ENCODE measurements at places on chromosomes 16 and 17.

GRCh38 chr17:48023400-48024148, 14.0 kb downstream of the COPZ2 start:
- peak; percentile 10 for DNase-seq

DNA sequence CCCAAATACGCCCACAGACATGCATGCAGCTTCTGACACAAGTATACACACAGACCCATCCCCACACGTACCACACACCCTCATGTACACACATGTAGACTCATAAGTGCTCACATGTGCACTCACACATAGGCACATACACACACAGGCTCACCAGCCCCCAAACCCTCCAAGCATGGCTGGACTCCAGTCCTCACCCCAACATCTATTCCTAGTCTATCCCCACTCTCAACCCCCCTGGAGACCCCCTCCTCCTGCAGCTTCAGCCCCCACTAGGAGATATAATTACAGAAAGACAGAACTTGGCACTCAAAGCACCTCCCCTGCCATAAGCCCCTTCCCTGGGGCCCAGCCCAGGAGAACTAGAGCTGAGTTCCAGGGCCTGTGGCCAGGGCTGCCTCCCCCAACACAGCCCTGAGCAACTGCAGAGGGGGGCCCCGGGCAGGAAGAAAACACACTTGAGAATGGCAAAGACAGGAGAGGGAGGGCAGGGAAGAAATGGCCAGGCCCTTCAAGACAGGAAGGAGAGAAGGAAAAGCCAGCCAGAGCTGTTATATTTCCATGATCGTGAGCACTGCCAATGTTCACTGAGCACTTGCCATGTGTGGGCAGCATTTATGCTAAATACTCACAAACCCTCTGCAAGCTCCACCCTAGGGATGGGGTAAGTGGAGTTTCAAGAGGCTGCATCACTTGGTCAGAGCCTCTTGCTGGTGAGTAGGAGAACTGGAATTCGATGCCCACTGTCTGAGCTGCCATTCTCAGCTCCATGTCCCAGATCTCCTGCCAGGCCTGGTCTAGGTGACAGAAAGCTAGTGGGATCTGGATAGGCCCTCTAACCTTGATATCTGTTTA, 224.5 kb downstream of the ZNF423 start:
- no peak for DNase-seq

DNA sequence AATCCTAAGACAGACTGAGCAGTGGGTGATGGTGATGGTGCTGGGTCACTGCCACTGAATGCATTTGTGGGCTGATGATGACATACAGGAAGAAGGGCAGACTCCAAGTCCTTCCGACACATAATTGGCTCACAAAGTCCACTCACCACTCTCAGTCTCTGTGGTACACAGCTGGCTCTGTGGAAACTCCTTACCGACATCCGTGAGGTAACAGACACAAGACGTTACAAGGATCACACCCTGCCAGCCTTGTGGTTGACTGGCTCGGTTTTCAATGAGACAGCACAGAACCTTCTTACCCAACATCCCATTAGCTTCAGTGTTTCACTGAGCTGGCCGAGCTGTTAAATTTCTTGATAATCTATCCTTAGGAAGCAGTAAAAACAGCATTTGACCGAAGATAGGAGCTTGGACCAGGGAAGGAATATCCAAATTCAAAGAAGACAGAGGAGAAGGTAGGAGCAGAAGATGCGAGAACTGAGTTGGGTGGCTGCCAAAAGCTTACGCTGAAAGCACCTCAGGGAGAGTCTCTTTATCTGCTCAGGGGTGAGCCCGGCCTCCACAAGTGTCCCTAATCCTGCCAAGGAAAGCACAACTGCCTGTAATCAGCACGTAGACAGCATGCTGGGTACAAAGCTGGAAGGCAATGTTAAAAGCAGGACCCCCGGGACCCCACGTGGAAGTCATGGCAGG, 5.5 kb upstream of the MXRA7 start:
- DNase-seq = no peak

DNA sequence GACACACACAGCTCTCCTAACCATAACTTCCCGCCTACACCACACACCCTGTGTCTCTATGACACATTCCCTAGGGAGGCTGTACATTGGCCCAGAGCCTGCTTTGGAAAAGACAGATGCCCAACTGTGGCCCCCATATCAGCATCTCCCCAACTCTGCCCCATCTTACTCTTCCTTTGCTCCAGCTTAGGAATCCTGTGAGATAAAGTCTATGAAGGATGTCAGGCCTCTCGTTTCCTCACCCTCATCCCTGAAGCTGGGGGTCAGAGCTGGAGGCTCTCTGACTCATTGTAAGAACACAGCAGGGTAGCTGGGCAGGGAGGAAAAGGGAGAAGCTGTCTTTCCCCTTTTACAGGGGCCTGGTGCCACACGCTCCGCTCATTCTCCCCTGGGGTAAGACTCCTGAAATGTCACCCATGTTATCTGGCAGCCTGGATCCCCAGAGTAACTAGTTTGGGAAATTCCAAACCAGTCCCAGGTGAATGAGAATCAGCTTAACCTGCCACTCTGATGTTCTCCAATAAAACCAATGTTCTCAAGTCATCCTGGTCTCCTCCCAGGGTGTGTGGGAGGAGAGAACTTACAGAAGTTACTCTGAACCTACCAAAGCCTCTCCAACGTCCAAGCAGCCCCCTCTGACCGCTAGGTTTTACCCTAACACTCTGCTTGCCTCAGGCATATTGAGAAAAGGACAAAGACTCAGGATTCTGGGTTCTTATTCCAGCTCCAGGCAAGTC, 2.8 kb downstream of the RAPGEFL1 start:
- DNase-seq = no peak

GRCh38 chr17:67993998-67994361, 2.3 kb downstream of the C17orf58 start:
- no peak for DNase-seq

GRCh38 chr16:70605283-70605657, 41.1 kb upstream of the IL34 start:
- no peak for DNase-seq

- no peak for DNase-seq
Measured at GRCh38 chr16:87411375-87412271, 19.5 kb downstream of the MAP1LC3B start.

DNA sequence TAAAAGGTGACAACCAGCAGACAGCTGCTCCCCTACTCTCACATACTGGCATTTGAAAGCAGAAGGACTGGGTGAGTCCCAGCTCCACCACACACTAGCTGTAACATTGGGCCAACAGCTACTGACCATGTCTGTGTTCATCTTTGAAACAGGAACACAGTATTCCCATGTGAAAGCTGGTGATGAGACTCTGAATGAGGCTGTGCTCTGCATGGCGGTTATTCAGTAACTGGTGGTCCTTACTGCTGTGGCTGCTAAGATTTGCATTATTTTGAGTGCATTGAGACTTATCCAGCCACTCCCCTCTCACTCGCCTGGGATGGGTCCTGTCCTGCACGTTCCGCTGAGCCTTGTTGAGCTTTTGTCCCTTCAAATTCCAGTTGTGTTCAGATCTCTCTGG, 342.9 kb downstream of the FOXL1 start:
- no peak for DNase-seq

GRCh38 chr17:62761884-62762283, 46.2 kb downstream of the MARCHF10 start:
- DNase-seq = no peak

GRCh38 chr16:72367851-72368250, 195.9 kb upstream of the PMFBP1 start:
- DNase-seq = no peak

DNA sequence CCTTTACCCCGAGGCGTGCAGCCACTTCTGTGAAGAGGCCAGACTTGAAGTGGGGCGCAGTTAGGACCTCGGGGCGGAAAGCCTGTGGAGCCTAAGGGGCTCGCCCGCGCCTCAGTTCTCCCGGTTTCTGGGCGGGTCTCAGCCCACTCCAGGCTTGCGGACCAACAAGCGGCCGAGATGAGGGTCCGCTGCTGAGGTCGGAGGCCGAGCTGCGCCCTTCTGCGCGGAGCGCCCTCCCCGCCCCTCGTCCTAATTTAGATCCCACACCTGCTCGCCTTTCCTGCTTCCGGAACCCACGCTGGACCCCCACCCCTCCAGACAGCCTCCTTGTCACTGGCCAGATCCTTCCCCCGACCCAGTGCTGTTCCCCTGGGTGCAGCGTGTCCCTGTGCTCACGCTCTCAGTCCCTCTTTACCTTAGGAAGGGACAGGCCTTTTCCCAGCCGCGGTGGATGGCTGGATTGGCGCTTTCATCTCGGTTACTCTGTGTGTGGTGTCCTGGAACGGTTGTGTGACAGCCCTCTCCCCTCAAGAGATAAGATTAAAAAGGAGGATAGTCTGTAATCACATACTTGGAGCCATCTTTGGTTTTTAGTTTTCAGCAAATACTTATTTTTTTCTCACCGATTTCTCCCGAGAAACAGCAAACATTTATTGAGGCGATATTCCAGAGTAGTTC, 933 bp upstream of the ATXN7L3 start:
- DNase-seq = no peak

- no peak for DNase-seq
Measured at GRCh38 chr16:89864527-89864820, 8.9 kb upstream of the TCF25 start.

- DNase-seq = no peak
Measured at GRCh38 chr16:57175896-57176295, 9.9 kb downstream of the PSME3IP1 start.

GRCh38 chr16:1997494-1998359, 8.0 kb downstream of the SYNGR3 start:
- DNase-seq = no peak

GRCh38 chr16:67766291-67766690, 40.1 kb downstream of the RANBP10 start:
- no peak for DNase-seq

DNA sequence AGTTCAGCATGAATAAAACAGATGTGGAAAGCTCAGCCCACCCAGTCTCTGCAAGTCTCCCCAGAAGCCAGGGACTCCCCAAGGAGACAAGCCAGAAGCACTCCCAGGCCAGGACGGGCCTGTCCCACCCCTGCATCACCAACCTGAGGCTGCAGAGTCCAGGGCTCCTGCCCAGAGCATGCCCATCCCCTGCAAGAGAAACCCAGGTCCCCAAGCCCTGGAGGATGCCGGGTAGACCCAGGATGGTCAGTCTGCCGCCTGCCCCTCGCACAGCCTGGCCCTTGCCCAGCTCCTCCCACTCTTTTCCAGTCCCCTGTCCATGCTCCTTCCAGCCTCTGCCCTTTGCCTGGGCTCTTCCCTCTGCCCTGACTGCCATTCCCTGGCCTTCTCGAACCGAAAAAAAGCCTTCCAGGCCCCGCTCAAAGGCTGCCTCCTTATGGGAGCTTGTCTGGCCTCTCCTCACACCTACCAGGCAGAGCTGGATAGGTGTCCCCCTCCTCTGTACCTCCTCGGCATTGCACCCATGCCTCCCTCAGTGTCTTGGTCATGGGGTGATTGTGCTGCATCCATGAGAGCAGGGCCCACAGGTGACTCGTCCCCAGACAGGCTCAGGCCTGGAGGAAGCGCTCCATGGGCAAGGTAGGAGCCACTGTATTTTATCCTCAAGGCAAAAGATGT, 44.8 kb downstream of the BEAN1 start:
- DNase-seq = no peak

Measured in stimulated activated CD4-positive, alpha-beta T cell treated with anti-CD3 and anti-CD28 coated beads, TNF-alpha, amount 100 ng/mL, for 4 hours (primary cell).